ENCODE measurements at places on chromosomes 2 and 18.
A peak's percentile ranks its signal among the peaks of the same experiment; 100 is the strongest.

DNA sequence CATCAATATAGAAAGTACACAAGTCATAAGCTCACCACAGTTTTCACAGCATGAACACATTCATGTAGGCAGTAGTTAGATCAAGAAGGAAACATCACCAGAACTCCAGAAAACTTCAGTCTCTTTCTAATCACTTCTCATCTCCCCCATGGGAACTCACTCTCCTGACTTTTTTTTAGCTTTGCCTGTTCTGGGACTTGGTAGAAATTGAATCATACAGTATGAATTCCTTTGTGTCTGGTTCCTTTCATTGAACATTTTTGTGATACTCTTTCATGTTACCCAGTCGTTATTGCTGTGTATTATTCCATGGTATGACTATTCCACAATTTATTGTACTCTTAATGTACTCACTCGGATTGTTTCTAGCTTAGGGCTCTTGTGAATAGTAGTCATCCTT, 160.2 kb downstream of the TAF4B start:
- peak; percentile 8 for DNase-seq

DNA sequence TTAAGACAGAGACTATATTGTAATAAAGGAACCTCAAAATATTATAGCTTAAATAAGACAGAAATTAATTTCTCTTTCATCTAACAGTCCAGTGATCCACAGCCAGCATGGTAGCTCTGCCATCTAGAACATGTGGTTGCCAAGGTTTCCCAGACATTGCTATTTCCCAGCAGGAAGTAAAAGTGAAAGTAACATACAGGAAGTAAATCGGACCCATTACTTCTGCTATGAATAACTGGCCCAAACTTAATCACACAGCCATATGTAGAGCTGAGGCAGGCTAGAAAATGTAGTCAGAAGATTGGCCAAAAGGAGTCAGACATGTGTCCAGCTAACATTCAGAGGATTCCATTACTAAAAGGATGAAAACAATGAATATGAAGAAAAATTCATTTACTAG, 71.0 kb downstream of the NOL4 start:
- no peak for DNase-seq

DNA sequence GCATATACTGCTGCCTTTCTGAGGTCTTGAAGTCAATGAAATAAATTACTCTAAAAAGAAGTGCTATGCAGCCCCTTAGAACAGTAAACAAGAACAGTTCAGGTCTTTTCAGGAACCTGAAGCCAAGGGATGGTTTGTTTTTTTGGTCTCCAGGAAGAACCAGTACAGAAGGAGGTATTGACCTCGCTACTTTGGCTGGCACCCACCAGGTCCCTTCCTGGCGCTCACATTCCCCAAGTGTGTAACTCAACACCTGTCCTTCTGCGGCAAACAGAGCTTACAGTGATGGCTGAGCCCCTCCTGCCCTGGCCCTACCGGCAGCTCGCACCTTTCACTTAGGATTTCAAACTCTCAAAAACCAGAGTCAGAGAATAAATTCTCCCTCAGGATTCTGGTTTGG, 51.9 kb downstream of the SETBP1 start:
- no peak for DNase-seq

- no peak for DNase-seq
These were observed 56.8 kb downstream of the SRD5A2 start for GRCh38 chr2:31523871-31524492.

DNA sequence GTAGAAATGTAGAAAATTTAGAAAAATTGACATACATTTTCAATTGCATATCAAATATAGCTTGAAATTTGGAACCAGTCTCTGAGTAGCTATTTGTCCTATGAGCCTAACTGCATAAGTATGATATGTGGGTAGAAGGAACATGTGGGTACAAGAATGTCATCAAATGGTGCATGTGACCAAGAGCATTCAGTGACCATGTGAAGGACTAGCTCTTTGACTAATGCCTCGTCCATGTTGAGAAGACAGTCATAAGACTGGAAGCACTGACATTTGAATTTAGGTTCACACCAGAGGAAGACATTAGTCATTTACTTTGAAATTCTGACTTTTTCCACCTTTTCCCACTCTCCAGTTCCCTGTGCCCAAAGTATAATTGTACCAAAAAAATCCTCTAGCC, 12.6 kb downstream of the MRPL44 start:
- DNase-seq: no peak

DNA sequence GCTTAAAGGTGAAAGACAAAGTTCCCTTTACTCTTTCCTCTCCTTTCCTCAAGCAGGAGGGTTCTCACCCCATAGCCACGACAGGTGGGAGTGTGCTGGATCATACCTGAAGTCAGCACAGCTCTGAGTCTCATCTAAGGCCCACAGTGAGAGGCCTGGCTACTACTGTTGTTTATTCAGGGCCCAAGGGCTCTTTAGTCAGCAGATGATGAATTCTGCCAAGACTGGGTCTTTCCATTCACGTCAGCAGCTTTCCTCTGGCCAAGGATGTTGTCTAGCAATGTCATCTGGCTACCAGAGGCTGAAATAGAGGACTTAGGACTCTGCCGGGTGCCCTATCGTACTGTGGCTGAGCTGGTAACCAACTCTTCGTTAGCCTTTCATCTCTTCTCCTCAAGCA, 308.4 kb upstream of the THUMPD2 start:
- DNase-seq: no peak

Measured in retinal pigment epithelial cell (primary cell).